Renal cortex interstitium (tissue), 15 donors: ENCODE measurements at places on chromosomes 7 and 10. TPM values are rescaled to one million over a fixed set of nuclear protein-coding genes. Genes with fewer than 3 reads are reported as not detected.

MYOF gene
- 30.3 TPM for polyA plus RNA-seq

BICC1 gene
- 83.3 TPM for polyA plus RNA-seq

GPR22 gene
- polyA plus RNA-seq, result 0.22 TPM

SPAM1 gene
- not detected for polyA plus RNA-seq

ZKSCAN5 gene
- polyA plus RNA-seq, result 15.3 TPM

FOXK1 gene
- polyA plus RNA-seq, result 16.9 TPM

TDRD1 gene
- not detected for polyA plus RNA-seq

HNRNPF gene
- 214 TPM for polyA plus RNA-seq

TAS2R16 gene
- not detected for polyA plus RNA-seq

DENND2A gene
- 34.2 TPM for polyA plus RNA-seq

ZNF316 gene
- 45.4 TPM for polyA plus RNA-seq

PVRIG gene
- 2.2 TPM for polyA plus RNA-seq

PDZD7 gene
- polyA plus RNA-seq, result 3.8 TPM

TRIM50 gene
- 0.23 TPM for polyA plus RNA-seq

AZGP1 gene
- polyA plus RNA-seq, result 56.0 TPM

EEPD1 gene
- polyA plus RNA-seq, result 6.5 TPM

HOXA10 gene
- polyA plus RNA-seq, result 140 TPM

MYH16 gene
- polyA plus RNA-seq, result 0.17 TPM

TMEM184A gene
- polyA plus RNA-seq, result 11.1 TPM

MDFIC gene
- 35.0 TPM for polyA plus RNA-seq

FEZF1 gene
- not detected for polyA plus RNA-seq

BMS1 gene
- 26.3 TPM for polyA plus RNA-seq

AKR1C2 gene
- 10.3 TPM for polyA plus RNA-seq

PRKG1 gene
- polyA plus RNA-seq, result 11.9 TPM

ACBD7 gene
- 5.8 TPM for polyA plus RNA-seq

GPR85 gene
- 0.70 TPM for polyA plus RNA-seq

CHST15 gene
- polyA plus RNA-seq, result 21.6 TPM

MLXIPL gene
- 8.5 TPM for polyA plus RNA-seq

CYP3A7 gene
- 0.91 TPM for polyA plus RNA-seq

KCNIP2 gene
- polyA plus RNA-seq, result 4.2 TPM

CDC14C gene
- 0.11 TPM for polyA plus RNA-seq

CUBN gene
- 200 TPM for polyA plus RNA-seq

PAXIP1 gene
- polyA plus RNA-seq, result 26.3 TPM
